ENCODE measurements at places on chromosomes 3 and 15. TPM values are rescaled to one million over a fixed set of nuclear protein-coding genes. Genes with fewer than 3 reads are reported as not detected.

DNA sequence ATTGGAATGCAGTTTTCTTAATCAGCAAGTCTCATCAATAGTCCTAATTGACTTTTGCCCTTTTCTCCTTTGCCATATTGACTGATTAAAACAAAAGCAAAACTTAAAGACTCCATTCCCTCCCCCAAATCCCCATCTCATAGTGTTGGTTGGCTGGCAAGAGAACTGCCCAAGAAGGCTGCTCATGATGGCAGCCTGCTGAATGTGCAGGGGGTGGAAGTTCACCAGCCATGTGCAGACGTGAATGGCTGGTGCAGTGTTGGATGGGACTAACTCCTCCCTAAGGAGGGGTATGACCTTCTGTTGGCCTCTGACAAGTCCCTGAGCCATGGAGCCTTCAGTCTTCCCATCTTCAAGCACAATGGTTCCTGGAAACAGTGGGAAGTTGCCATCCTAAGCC is 7.0 kb downstream of the SMAD3 start:
- no peak for DNase-seq

DNA sequence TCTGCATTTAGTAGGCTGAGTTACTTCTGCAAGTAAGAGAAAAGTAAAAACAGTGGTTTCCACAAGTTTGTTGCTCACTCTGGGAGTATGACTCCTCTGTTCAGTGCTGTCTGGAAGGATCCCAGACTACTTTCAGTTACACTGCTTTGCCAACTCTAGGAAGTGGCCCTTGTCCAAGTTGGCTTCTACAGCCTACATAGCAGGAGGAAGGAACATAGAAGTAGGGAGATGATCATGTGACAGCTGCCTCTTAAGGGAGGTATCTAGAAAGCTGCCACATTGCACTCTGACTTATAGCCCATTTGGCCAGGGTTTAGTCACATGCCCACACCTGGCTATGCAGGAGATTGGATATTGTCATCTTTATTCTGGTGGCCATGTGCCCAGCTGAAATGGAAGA is 298.1 kb downstream of the NSUN3 start:
- DNase-seq, result no peak

DNA sequence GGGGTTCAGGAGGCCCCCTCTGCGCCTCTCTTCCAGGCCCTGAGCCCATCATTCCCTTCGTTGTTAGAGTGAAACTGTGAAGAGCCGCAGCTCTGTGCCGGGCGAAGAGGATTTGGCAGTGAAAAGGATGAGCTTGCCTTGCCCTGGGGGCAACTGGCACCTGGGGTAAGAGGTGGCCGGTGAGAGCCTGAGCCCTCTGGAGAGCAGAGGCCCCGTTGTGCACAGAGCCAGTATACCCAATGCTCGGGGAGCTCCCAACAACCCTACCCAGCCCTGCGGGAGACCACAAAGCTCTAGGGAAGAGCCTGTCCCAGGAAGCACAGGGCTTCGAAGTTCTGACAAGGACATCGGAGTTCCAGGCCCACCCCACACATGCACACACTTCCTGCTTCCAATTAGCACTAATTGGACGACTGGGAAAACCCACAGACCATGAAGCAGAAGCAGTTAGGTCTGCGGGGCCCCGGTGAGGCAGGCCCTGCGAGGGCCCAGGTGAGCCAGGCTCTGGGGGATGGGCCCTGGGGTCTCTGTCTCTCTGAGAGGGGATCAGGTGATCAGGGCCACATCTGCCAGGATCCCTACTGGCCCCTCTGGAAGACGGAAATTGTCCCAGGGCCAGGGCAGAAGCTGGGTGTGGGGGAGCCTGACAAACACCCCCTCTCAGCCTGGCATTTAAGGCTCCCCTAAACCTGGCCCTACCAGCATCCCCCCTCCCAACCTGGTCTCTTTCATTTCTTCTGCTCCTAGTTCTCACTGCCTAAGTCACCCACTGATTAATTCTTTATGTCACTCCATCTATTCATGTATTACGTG is 27.9 kb upstream of the SFMBT1 start:
- no peak for DNase-seq

DNA sequence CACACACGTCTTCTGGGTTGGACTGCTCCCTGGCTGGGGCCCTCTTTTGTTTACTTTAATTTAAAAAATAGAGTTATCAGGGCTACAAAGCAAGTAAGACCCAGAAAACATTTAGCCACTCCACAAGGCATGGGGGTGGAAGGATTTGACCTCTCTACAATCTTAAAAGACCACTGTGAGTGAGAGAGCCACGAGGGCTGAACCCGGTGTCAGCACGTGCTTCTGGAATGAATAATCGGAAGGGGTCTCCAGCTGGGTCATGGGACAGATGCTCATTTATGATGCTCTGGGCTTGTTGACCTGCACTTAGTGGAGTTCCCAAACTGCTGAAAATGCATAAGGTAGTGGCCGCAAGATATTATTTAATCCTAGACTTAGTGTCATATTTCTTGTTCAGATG is 52.4 kb downstream of the EIF4E3 start:
- DNase-seq, result no peak

GRCh38 chr3:141810161-141810560 is 47.0 kb downstream of the GRK7 start:
- DNase-seq, result no peak

The FBXO40 gene
- total RNA-seq, result not detected

The ITIH1 gene
- total RNA-seq, result 0.33 TPM
